ENCODE measurements at places on chromosomes 3 and 15. TPM values are rescaled to one million over a fixed set of nuclear protein-coding genes. Genes with fewer than 3 reads are reported as not detected.

RTP1 gene
- total RNA-seq = not detected

- H3K27ac ChIP-seq = no peak overlapping the region
- H3K27me3 ChIP-seq = no peaks in the 10 kb centered on the region
- no peaks in the 10 kb centered on the region for H3K36me3 ChIP-seq
- peaks cover 9% of the 10 kb centered on the region for H3K4me1 ChIP-seq
Observed at GRCh38 chr3:12352755-12353154, 63.9 kb downstream of the PPARG start.

SLC22A14 gene
- total RNA-seq = 0.64 TPM

NR1I2 gene
- total RNA-seq = not detected

- no peaks in the 10 kb centered on the region for H3K27me3 ChIP-seq
- H3K36me3 ChIP-seq = no peaks in the 10 kb centered on the region
- peak overlapping the region; percentile 84 for H3K27ac ChIP-seq
- H3K4me1 ChIP-seq = peaks cover 100% of the 10 kb centered on the region
Observed at GRCh38 chr15:40102897-40103858, 5.5 kb downstream of the BMF start.

GRCh38 chr15:69951256-69951897, 146.3 kb downstream of the TLE3 start:
- DNase-seq = no peak
- no peak overlapping the region for H3K27ac ChIP-seq
- no peak overlapping the region for H3K4me3 ChIP-seq
- H3K27me3 ChIP-seq = peaks cover 9% of the 10 kb centered on the region

DNA sequence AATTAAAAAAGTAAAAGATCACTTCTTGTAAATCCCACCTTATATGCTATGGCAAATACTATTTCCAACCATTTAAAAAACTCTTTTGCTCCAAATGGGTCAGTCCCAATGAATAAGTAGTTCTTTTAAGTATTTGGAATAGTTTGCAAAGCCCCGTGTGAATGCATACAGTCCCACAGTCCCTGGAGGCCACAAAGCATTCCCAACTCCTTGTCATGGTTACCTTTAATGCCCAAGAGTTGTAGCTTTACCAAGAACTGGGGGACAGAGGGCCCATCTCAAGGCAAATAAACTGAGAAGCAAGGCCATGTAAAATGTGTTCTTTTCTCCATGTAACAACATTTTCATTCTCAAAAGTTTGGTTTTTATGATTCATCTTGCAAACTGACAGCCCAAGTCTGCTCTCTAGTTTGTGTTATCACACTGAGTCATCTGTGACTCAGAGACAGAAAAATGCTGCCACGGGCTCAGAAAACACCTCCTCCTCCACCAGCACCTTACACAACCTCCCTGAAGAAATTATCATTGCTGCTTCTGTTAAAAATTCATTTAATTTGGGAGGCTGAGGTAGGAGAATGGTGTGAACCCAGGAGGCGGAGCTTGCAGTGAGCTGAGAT, 336.2 kb downstream of the ERC2 start:
- H3K36me3 ChIP-seq = no peaks in the 10 kb centered on the region
- no peak for DNase-seq
- H3K27ac ChIP-seq = no peak overlapping the region
- H3K4me1 ChIP-seq = no peaks in the 10 kb centered on the region

- DNase-seq = no peak
- H3K4me1 ChIP-seq = peaks cover 50% of the 10 kb centered on the region
- no peaks in the 10 kb centered on the region for H3K36me3 ChIP-seq
- no peaks in the 10 kb centered on the region for H3K27me3 ChIP-seq
Observed at GRCh38 chr15:39497759-39498565, 82.9 kb upstream of the THBS1 start.

- H3K27ac ChIP-seq = no peak overlapping the region
- H3K36me3 ChIP-seq = no peaks in the 10 kb centered on the region
- H3K4me1 ChIP-seq = peaks cover 9% of the 10 kb centered on the region
- H3K27me3 ChIP-seq = no peaks in the 10 kb centered on the region
- DNase-seq = no peak
- no peak overlapping the region for H3K4me3 ChIP-seq
Observed at GRCh38 chr3:189394599-189395121, 222.9 kb downstream of the TPRG1 start.

- H3K4me3 ChIP-seq = no peak overlapping the region
- peak; percentile 87 for DNase-seq
- no peak overlapping the region for H3K27ac ChIP-seq
- no peaks in the 10 kb centered on the region for H3K36me3 ChIP-seq
- H3K4me1 ChIP-seq = peaks cover 33% of the 10 kb centered on the region
Observed at GRCh38 chr3:46705022-46705530, 3.9 kb downstream of the TMIE start.

- H3K36me3 ChIP-seq = peaks cover 6% of the 10 kb centered on the region
- H3K27me3 ChIP-seq = no peaks in the 10 kb centered on the region
- H3K27ac ChIP-seq = no peak overlapping the region
- H3K4me3 ChIP-seq = no peak overlapping the region
- peaks cover 18% of the 10 kb centered on the region for H3K4me1 ChIP-seq
- no peak for DNase-seq
Observed at GRCh38 chr3:10290481-10291176, 2.1 kb downstream of the GHRL start.

DNA sequence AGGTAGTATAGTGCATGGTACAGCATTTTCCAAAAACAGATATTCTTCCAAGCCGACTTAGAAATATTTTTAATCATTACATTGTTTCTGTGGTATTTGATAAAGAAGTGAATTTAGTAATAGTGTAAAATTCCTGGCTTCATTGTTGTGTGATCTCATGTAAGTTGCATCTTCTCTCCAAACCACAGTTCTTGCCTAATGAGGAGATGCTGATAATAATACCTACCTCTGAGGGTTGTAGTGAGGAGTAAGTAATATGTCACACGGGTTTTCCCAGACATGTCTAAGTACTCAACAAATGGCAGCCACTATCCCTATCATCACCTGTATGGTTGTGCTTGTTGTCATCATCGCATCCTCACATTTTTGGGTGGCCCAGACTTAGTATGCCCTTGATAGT, 167.3 kb downstream of the SLCO3A1 start:
- H3K36me3 ChIP-seq = no peaks in the 10 kb centered on the region
- H3K4me3 ChIP-seq = no peak overlapping the region
- H3K27ac ChIP-seq = no peak overlapping the region
- DNase-seq = no peak
- H3K27me3 ChIP-seq = no peaks in the 10 kb centered on the region
- H3K4me1 ChIP-seq = peaks cover 20% of the 10 kb centered on the region

DNA sequence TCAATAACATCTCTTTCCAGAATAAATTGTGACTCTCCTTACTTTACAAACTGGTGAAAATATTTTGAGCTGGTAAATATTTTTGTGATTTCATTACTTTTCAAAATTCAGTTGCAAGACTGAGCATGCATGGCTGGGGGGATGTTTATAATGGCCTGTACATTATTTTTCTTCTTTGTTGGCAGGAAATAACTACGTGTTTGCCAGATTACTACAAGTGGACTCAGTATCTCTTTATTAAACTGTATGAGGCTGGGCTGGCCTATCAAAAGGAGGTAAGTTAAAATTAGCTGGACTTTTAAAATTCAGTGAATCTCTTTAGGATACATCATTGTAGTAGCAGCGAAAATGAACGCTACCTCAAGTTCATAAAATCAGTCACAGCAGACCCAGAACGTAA, 58.3 kb downstream of the LARS2 start:
- peaks cover 6% of the 10 kb centered on the region for H3K36me3 ChIP-seq
- H3K27ac ChIP-seq = no peak overlapping the region
- no peaks in the 10 kb centered on the region for H3K27me3 ChIP-seq
- no peak overlapping the region for H3K4me3 ChIP-seq
- H3K4me1 ChIP-seq = peaks cover 2% of the 10 kb centered on the region

DNA sequence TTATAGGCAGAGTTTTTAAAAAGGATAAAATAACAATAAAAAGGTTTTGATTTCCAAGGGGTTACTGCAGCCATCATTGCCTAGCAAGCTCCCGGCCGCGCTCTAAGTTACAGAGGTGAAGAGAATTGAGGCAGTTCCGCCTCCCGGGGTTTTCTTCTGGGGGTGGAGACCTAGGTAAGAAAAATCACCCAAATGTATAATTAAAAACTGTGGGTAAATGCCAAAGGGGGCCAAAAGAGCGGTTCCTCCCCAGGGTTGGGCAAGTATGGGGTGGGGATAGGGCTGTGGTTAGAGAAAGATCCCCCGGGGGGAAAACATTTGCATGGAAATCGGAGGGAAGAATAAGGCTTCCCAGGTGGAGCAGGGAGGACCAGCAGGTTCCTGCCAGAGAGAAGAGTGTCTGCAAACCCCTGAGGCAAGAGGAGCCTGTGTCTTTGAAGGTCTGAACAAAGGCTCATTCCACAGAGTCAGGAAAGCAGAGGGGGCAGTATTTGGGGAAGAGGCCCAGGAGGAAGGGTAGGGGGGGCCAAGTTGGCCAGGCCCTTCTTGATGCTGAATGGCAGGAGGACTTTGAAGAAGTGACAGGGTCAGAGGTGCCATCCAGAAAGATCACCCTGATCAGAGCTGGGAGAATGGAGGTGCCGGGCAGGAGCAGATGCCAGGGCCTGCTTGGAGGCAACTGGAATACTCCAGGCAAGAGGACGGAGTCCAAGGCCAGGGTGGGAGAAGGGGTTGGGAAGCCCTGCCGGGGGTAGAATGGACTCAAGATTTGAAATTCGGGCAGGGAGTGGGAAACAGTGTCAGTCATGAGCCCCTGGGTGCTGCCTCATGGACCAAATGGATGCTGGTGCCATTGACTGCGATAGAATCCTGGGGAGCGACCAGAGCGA, 152.9 kb upstream of the RGMA start:
- no peak overlapping the region for H3K27ac ChIP-seq
- H3K36me3 ChIP-seq = no peaks in the 10 kb centered on the region
- no peak overlapping the region for H3K4me3 ChIP-seq

DNA sequence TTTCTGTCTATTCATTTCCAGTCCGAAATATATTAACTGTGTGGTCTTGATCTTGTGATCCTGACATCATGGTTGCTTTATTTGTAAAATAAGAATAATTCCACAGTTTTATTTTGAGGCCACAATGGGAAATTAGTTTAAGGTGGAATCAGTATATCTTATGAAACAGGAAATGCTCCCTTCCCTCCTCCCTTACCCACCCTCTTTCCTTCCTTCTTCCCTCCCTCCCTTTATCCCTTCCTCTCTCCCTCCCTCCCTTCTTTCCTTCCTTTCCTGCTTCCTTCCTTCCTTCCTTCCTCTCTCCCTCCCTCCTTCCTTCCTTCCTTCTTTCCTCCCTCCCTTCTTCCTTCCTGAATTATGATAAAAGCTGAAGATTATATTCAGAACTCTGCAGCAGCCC, 452.3 kb downstream of the NAALADL2 start:
- DNase-seq = no peak
- no peak overlapping the region for H3K27ac ChIP-seq
- H3K36me3 ChIP-seq = no peaks in the 10 kb centered on the region

- H3K27ac ChIP-seq = peak overlapping the region; percentile 81
- peak overlapping the region; percentile 58 for H3K4me3 ChIP-seq
Observed at GRCh38 chr3:37993820-37994638, 3.4 kb downstream of the VILL start.

- H3K4me1 ChIP-seq = no peaks in the 10 kb centered on the region
- H3K27ac ChIP-seq = no peak overlapping the region
- H3K27me3 ChIP-seq = no peaks in the 10 kb centered on the region
- no peaks in the 10 kb centered on the region for H3K36me3 ChIP-seq
- no peak for DNase-seq
Observed at GRCh38 chr15:86162172-86162591, 82.5 kb downstream of the AGBL1 start.

GRCh38 chr3:129481766-129482332, 41.8 kb downstream of the IFT122 start:
- peaks cover 49% of the 10 kb centered on the region for H3K4me1 ChIP-seq
- H3K27me3 ChIP-seq = no peaks in the 10 kb centered on the region
- H3K4me3 ChIP-seq = no peak overlapping the region
- H3K27ac ChIP-seq = peak overlapping the region; percentile 66
- H3K36me3 ChIP-seq = peaks cover 51% of the 10 kb centered on the region

Measured in suprapubic skin (tissue), 4 donors.